Spleen (tissue), 13 donors: ENCODE measurements at places on chromosomes 13 and 19. TPM values are rescaled to one million over a fixed set of nuclear protein-coding genes. Genes with fewer than 3 reads are reported as not detected.

MZT1 gene
- 7.1 TPM for total RNA-seq

LENG9 gene
- 4.4 TPM for total RNA-seq

CDX2 gene
- not detected for total RNA-seq

HOMER3 gene
- 48.4 TPM for total RNA-seq

TMEM145 gene
- 0.73 TPM for total RNA-seq

CEACAM19 gene
- total RNA-seq = 3.5 TPM

RAB11B gene
- total RNA-seq = 113 TPM

PLK5 gene
- not detected for total RNA-seq

B3GNT8 gene
- total RNA-seq = 20.7 TPM

DNA sequence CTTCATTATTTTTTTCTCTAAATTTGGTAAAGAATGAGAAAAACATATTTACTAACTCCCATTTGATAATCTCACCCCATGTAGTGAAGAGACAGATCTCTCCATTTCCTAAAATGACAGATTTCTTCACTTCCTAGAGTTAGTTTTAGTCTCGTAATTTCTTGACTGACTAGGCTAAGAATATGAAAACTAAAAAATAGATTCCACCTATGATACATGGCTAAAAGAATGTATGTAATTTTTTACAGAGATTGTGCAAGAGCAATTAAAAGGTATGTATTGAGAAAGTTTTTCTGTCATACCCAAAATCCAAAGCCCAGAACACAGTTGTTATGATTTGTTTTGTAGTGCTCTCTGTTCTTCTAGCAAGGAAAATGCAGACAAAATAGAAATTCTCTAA, 9.5 kb downstream of the NALCN start:
- H3K36me3 ChIP-seq = no peaks in the 10 kb centered on the region
- no peak overlapping the region for H3K4me3 ChIP-seq
- no peak for DNase-seq
- H3K27ac ChIP-seq = no peak overlapping the region

DNA sequence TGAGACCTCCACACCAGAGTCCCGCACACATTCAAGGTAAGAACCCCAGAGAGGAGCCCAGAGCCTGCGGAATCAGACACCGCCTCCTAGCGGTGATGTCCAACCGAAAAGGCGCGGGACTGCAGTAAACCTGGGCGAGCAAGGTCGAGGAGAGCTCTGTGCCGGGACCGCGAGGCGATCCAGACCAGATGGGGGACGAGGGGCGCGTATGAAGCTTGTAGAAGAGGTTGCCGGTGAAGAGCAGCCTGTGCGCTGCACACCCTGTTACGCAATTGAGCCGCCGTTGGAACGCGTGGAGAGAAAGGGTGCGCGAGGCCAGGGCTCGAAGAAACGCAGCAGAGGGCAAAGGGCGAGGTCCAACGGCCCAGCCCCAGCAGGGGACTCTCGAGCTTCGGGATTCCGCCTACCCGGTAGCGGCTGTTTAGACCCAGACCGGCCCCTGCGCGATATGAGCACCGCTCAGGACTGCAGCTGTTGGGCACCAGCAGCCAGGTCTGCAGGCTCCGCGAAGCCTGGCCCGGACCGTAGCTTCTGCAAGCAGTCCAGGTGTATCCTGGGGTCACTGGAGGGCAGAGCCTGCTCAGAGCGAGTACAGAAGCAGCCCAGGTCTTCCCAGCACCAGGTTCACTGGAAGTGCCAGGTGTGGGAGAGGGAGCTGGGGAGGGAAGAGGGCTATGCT, 65.9 kb upstream of the ZNF599 start:
- H3K27ac ChIP-seq = no peak overlapping the region
- H3K27me3 ChIP-seq = no peaks in the 10 kb centered on the region
- peaks cover 16% of the 10 kb centered on the region for H3K4me1 ChIP-seq
- H3K4me3 ChIP-seq = no peak overlapping the region
- DNase-seq = peak; percentile 59
- no peaks in the 10 kb centered on the region for H3K36me3 ChIP-seq

DNA sequence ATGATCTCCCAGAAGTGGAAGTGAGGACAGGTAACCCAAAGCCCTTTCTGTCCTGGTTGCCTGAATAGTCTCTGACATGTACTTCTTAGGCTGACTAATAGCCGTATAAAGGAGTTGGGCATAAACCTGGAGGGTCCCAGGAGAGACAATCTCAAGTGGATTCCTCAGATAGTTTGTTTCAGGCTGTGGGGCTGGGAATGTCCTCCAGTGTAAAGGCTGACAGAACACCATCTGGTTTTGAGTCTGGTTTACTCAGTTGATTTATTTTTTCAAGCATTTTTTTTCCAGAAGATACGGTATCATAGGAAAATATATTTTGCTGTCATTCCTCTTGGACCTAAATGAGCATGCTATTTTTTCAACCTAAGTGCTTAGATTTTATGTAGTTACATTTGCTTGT, 15.2 kb downstream of the HTR2A start:
- H3K36me3 ChIP-seq = no peaks in the 10 kb centered on the region
- H3K4me3 ChIP-seq = no peak overlapping the region
- DNase-seq = no peak
- H3K27ac ChIP-seq = no peak overlapping the region

GRCh38 chr19:13817018-13817614, 21.9 kb downstream of the ZSWIM4 start:
- H3K4me1 ChIP-seq = no peaks in the 10 kb centered on the region
- no peaks in the 10 kb centered on the region for H3K36me3 ChIP-seq
- peak; percentile 73 for DNase-seq
- H3K27me3 ChIP-seq = no peaks in the 10 kb centered on the region

DNA sequence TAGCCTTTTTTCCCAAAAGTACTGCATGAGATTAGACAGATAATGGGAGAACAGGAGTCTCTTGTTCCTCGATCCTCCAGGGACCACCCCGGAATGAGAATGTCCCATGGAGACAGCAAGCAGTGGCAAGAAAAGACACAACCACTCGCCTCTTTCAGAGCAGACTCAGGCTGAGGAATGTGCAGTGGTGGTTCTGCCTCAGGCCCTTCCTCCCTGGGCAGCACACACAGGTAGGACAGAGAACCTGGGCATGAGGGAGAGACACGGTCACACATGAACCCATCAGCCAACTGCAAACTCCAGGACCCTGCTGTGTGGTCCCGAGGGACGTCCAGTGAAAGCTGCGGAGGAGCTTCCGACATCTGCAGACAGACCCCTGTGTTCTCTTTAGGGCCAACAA, 31.0 kb downstream of the CRYL1 start:
- H3K36me3 ChIP-seq = no peaks in the 10 kb centered on the region
- H3K4me3 ChIP-seq = no peak overlapping the region
- H3K4me1 ChIP-seq = no peaks in the 10 kb centered on the region
- no peak for DNase-seq

DNA sequence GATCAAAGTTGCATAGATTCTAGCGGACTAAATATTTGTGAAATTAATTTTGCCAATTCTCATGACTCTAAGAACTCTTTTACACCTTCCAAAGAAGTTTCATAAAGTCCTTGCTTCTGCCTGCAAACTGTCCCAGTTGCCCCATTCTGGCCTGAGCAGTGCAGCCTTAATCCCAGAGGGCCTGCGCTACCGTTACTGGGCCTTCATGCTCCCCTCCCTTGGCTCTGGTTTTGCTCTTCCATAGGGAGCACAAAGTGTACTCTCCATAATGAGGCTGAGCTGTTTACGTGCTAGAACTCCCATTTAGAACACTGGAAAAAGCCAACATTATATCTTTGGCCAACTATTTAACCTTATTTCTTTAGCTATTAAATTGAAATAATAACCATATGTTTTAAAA, 2.1 kb downstream of the MTIF3 start:
- H3K27me3 ChIP-seq = no peaks in the 10 kb centered on the region
- no peaks in the 10 kb centered on the region for H3K36me3 ChIP-seq
- H3K4me3 ChIP-seq = peak overlapping the region; percentile 86

DNA sequence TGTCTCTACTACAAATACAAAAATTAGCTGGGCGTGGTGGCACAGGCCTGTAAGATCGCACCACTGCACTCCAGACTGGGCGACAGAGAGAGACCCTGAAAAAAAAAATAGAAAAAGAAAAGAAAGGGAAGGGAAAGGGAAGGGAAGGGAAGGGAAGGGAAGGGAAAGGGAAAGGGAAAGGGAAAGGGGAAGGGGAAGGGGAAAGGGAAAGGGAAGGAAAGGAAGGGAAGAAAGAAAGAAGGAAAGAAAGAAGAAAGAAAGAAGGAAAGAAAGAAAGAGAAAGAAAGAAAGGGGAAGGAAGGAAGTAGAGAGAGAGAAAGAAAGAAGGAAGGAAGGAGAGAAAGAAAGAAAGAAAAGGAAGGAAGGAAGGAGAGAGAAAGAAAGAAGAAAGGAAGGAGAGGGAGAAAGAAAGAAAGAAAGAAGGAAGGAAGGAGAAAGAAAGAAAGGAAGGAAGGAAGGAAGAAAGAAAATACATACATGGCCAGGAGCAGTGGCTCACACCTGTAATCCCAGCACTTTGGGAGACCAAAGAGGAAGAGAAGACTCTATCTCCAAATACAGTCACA, 8.1 kb upstream of the SYDE1 start:
- H3K27me3 ChIP-seq = peaks cover 5% of the 10 kb centered on the region
- no peak overlapping the region for H3K27ac ChIP-seq
- no peaks in the 10 kb centered on the region for H3K36me3 ChIP-seq
- no peak overlapping the region for H3K4me3 ChIP-seq
- no peak for DNase-seq

GRCh38 chr19:7942981-7943443, 454 bp downstream of the TIMM44 start:
- H3K4me1 ChIP-seq = peaks cover 16% of the 10 kb centered on the region
- no peaks in the 10 kb centered on the region for H3K27me3 ChIP-seq
- H3K36me3 ChIP-seq = peaks cover 31% of the 10 kb centered on the region
- no peak for DNase-seq
- H3K4me3 ChIP-seq = peak overlapping the region; percentile 82

DNA sequence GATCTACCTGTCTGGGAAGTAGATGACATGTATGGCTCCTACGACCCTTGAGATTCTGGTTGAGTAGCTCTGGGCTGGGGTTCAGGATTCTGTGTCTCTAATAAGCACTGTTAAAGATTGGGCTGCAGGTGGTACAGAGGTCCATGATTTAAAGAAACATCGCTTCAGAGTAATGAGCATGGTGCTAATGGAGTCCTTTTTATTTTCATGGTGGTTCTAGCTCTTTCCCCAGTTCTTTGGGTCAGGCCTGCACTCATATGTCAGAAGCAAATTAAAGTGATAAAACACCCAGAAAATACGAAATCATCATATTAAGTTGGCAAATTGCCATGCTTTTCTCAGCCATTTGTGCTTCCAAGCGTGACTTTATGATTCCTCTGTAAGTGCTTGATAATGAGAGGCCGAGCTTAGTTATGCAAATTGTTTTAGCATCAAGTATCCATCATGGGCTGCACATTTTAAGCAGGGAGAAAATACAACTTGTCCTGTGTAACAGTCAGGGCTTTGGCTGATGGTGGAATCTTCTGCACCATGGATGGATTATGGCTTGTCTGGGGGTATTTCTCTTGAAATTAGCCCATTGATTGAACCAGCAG, 45.1 kb downstream of the MTUS2 start:
- no peak overlapping the region for H3K4me3 ChIP-seq
- H3K4me1 ChIP-seq = no peaks in the 10 kb centered on the region
- no peak overlapping the region for H3K27ac ChIP-seq
- no peaks in the 10 kb centered on the region for H3K36me3 ChIP-seq

- peak; percentile 51 for DNase-seq
- no peak overlapping the region for H3K4me3 ChIP-seq
- no peaks in the 10 kb centered on the region for H3K4me1 ChIP-seq
- H3K27ac ChIP-seq = no peak overlapping the region
Observed at GRCh38 chr19:41701401-41702075, 6.9 kb upstream of the CEACAM5 start.
